Stimulated activated CD8-positive, alpha-beta memory T cell treated with anti-CD3 and anti-CD28 coated beads, Interleukin-7, amount 100 ng/mL, for 48 hours (primary cell): ENCODE measurements at places on chromosomes 5 and 9.
A peak's percentile ranks its signal among the peaks of the same experiment; 100 is the strongest.

- no peak for DNase-seq
These were observed 244.2 kb downstream of the FOXD4L6 start for GRCh38 chr9:40884072-40884901.

GRCh38 chr9:136109351-136110081 lies 9.2 kb downstream of the TMEM250 start:
- peak; percentile 87 for DNase-seq

- DNase-seq = no peak
These were observed 769.0 kb upstream of the RGMB start for GRCh38 chr5:98004463-98004862.

GRCh38 chr5:79093762-79094161 lies 17.8 kb upstream of the BHMT start:
- no peak for DNase-seq

- DNase-seq = no peak
These were observed 212.8 kb upstream of the CHD1 start for GRCh38 chr5:99141534-99142128.

- DNase-seq = no peak
These were observed 13.9 kb downstream of the NR2F1 start for GRCh38 chr5:93596676-93597490.

DNA sequence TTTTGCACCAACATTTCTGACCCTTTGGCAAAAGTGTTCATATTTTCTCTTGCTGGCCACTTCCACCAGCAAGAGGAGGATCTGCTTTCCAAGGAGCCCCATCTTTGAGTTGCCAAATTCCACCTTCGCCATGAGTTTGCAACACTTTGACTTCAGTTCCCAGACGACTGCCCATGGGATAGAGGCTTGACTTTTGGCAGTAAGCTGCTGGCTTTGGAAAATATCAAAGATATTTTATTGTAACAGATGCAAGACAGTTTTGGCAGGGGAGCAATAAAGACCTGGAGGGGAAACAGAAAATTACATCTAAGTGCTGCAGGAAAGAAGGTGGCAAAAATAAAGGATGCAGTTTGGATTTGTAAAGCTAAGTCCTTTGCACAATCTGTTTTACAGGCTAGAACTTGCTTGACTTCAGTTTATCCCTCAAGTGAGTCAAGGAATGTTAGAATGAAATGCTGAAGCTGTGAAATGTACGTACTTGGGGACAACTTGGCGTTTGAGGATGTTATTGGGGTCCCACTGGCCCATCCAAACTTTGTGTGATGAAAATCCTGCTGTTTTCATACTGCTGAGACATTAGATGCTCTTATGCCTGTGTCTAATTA lies 232.9 kb downstream of the GOLPH3 start:
- DNase-seq = no peak

DNA sequence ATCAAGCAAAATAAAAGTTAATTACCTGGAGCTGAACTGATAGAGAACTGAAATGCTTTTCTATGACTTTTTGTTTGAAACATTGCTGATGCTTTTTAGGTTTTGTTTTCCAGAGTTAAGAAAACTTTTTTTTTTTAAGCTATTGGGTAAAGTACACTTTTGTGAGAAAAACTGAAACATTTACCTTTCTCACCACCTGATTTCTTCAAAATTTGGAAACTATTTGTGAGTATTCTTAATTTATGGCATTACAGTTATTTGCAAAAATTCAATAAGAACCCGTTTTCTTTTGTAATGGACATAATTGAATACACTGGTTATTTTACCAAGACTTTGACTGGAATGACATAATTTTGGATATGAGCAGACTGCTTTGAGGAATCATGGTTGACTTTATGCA lies 6.6 kb downstream of the C9orf153 start:
- no peak for DNase-seq

GRCh38 chr5:154437281-154437965 lies 8.4 kb upstream of the SAP30L start:
- no peak for DNase-seq

DNA sequence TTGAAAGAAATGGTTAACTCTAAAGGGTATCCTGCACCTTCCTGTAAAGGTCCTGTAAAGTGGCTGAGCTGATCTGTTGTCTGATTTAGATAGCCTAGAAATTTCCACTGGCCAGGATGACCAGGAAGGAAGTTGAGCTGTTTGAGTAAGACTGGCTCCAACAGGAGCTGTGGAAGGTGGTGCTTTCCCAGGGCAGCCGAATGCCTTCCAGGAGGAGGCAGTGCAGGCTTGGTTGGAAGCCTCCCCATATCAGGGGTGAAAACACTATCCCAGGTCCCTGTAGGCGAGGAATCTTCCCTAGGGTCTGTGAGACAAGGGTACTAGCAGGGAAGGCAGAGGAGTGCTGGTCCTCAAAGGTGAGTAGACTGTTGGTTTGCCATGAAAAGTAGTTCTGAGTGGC lies 98.4 kb downstream of the LIX1 start:
- DNase-seq = no peak

DNA sequence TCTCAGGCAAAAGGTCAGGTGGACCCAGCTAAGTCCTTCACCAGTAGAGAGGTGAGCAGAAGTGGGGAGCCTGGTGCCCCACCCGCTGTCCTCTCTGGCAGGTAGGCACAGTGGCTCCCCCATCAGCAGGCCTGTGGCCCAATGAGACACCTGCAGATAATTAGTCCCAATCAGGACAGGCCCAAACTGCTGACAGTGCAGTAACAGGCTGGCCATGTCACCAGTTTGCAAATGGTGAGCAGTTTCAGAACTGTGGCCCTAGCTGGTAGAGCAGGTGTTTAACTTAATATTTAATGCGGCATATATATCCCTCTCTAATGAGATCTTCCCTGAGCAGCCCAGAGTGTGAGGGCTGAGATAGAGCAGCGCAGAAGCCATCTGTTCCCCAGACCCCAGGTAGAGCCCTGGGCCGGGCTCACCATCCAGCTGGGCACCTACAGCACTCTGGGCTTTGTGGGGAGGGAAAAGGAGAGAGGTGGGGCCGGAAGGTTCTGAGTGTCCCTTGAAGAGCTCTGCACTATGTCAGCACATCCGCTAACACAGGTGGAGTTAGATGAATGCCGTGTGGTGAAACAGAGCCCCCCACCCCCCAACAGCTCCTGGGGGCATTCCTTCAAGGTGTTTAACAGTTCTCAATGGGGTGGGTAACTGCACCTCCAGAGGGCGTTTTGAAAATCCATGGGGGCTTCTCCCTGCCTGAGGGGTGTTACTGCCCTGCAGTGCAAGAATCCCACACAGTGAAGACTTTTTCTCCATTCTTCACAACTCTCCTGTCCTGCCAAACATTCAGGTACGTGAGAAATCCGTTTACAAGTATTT lies 120.5 kb downstream of the PAX5 start:
- no peak for DNase-seq
